ENCODE measurements at places on chromosomes 5 and 9.

DNA sequence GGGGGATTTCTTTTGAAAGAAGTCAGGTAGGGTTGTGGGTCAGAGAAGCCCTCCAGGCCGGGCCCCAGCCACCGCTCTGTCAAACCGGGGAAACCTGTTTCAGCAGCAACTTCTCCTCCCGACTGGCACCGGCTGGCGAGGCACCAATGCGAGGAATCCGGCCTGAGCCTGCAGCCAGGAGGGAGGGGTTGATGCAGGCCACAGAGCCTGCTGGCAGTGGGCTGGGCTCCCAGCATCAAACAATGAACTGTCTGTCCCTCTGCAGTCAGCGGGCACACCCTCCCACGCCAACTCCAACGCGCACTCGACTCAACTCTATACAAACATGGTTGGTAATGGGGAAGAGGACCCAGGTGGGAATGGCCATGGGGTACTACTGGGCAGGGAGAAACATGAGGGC lies 12.1 kb downstream of the PCDH1 start:
- no peak for DNase-seq

DNA sequence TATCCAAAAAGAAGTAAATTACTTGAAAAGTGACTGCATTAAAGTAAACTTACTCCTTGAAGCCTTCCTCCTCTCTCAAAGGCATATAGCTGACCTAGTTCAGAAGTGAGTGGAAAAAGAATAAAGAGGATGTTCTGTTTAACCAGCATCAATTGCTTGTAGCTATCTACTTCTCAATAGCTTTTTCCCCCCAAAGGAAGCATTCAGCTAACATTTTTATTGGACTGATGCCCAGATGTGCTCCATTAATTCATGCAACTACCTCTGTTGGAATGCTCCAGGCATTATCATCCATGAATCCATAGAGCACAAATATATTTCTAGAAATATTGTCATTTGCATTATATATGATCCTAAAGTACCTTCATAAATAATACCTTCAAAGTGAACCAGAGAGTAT lies 132.8 kb downstream of the RASEF start:
- DNase-seq, result no peak

- DNase-seq, result no peak
These were observed 9.8 kb downstream of the GTF3C4 start for GRCh38 chr9:132679946-132680625.

- no peak for DNase-seq
These were observed 26.2 kb downstream of the PITX1 start for GRCh38 chr5:135007749-135008363.

- DNase-seq, result no peak
These were observed 7.2 kb upstream of the IRX2 start for GRCh38 chr5:2758632-2759031.

DNA sequence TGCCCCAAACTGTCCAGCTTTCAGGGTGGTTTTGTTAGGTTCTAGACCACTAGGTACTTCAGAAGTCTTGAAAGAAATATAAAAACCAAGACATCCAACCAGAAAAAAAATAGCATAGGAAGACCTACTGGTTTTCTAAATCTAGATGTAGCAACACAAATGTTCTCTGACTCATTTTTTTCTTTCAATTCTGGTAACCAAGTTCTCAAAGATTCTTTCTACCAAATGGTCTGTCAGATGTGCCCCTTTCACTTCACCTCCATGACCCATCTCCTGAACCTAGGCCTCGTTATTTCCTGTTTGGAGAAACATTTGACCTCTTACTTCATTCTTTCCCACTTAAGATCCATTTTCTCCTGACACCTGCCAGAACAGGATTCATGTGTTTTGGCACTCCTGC lies 355.3 kb downstream of the KIAA0825 start:
- no peak for DNase-seq

DNA sequence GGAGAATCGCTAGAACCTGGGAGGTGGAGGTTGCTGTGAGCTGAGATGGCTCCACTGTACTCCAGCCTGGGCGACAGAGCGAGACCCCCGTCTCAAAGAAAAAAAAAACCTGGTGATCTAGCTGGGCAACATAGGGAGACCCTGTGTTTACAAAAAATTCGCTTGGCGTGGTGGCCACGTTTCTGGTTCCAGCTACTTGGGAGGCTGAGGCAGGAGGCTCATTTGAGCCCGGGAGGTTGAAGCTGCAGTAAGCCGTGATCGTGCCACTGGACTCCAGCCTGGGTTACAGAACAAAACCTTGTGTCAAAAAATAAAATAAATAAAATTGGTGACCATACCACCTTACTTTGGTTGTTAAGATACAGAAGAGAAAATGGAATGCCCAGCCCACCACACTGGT lies 1.8 kb upstream of the HNRNPAB start:
- no peak for DNase-seq

DNA sequence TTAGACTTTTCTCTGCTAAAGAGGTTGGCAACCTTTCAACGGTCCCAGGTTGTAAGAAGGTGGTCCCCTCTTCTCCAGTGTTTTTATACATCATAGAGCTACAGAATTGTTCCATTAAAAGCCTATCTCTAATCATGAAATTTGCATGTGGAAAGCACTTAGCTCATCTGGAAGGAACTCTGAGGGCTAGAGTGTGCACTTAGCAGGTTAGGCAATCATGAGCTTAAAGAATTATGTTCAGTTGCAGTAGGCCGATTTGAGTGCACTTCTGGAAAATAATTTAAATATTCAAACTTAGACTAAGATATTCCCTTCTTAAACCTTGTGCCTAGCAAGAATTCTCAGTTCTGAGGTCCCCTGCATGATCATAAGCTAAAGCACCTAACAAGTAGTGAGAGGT lies 468.7 kb downstream of the SPATA31D1 start:
- DNase-seq, result no peak

GRCh38 chr5:96896806-96897205 lies 20.5 kb downstream of the ERAP2 start:
- DNase-seq, result no peak

- peak; percentile 57 for DNase-seq
These were observed 186.7 kb downstream of the PDZD2 start for GRCh38 chr5:31825518-31826068.

GRCh38 chr5:39302472-39302871 lies 61.8 kb downstream of the C9 start:
- DNase-seq, result no peak

DNA sequence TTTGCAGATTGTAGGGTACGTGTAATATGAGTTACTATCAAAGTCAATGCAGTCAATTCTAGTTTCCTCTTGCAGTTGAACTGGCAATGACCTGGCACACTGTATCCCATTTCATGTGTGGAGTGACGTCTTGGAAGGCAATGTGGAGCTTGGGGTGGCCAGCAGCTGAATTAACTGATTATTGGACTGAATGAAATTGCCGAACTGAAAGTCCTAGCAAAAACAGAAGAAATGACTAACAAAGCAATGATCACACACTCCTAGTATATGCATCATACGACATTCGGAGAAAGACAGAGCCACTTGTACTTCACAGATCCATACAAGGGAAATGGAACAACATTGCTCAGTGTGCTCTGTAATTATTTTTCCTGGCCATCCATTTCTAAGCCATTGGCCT lies 259.1 kb upstream of the DAPK1 start:
- no peak for DNase-seq

- no peak for DNase-seq
These were observed 64.2 kb upstream of the STK32A start for GRCh38 chr5:147170603-147171002.

GRCh38 chr9:128860937-128861336 lies 20.8 kb downstream of the KYAT1 start:
- DNase-seq, result no peak

GRCh38 chr9:93809204-93809940 lies 145.8 kb downstream of the BARX1 start:
- no peak for DNase-seq

DNA sequence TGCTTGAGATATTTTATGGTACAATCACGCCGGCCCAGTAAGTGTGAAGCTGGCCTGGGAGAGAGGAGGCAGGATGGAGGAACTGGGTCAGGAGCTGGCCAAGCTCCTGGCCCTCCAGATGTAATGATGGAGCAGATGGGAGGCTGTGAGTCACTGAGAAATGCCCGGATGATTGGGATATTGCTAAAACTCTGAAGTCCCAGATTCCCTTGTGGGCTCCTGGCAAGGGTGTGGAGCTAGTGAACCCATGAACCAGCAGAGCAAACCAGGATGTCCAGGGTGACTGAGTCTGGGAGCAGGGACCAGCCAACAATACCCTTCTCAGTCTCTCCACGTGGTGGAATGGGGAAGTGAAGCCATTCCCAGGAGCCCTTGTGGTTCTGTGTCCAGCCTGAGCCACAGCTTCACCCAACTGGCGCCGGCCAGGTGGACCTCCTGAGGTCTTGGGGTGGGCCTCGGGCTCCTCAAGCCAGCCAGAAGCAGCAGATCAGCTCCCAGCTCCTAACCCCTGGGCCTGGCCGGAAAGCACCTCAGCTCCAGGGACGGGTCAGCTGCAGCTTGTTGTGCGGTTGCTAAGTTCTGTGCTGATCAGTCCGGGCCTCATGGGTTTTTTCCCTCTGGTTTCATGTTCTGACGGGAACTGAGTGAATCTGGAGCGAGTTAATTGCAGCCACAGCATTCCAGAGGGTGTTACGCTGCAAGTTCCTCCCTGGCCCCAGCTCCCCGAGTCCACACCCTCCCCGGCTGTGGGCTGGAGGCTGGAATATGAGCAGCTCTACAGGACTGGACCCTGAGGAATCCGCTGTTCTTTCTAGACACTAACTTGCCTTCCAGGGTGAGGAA lies 37.6 kb downstream of the DUSP1 start:
- DNase-seq, result peak; percentile 27

DNA sequence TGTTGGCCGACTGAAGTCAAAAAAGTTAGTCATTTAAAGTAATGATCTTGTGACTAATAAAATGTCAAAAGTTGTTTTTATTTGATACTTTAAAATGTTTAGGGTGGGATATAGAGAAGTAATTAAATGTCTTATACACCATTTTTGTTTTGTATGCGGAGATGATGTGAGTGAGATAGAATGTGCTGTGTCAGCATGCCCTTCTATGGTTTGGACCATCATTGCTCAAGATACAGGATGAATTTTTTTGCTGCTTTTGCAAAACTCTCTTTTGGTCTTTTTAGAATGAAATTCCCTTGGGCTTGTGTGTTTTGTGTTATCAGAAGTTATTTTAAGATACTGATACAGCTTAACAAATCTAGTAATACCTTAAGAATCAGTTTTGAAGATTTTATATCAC lies 12.5 kb downstream of the SRFBP1 start:
- DNase-seq, result no peak

- peak; percentile 17 for DNase-seq
These were observed 10.5 kb upstream of the TRIM36 start for GRCh38 chr5:115180165-115180709.

- DNase-seq, result no peak
These were observed 219.9 kb upstream of the IRX1 start for GRCh38 chr5:3375586-3376311.

- DNase-seq, result no peak
These were observed 232.5 kb downstream of the SPATA31A1 start for GRCh38 chr9:39587844-39588499.

DNA sequence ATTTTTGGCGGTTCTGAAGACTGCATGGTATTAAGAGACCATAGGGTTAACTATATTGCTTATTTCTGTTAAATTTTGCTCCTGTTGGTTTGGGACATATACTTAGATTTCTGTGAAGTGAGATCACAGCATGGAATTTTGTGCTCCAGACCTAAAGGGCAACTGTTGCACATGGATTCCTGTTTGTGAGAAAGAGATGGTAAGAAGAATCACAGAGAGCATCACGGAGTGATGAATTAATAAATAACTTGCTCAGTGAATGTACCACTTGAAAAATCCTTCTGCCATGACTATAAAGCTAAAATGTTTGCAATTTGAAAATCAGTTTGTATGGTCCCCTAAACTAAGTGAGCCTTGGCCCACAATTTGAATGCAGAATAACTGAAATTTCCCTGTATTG lies 4.5 kb downstream of the PSAT1 start:
- DNase-seq, result no peak

DNA sequence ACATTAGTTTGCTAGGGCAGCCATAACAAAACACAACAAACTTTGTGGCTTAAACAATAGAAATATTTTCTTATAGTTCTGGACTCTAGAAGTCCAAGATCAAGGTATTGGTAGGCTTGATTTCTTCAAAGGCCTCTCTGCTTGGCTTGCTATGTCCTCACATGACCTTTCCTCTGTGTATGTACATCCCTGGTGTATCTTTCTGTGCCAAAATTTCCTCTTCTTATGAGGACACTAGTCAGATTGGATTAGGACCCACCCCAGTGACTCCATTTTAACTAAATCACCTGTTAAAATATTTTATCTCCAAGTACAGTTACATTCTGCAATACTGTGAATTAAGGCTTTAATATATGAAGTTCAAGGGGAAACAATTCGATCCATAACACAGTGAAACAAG lies 168.9 kb upstream of the CCNH start:
- no peak for DNase-seq

GRCh38 chr9:119453980-119454379 lies 84.7 kb upstream of the BRINP1 start:
- DNase-seq, result no peak

DNA sequence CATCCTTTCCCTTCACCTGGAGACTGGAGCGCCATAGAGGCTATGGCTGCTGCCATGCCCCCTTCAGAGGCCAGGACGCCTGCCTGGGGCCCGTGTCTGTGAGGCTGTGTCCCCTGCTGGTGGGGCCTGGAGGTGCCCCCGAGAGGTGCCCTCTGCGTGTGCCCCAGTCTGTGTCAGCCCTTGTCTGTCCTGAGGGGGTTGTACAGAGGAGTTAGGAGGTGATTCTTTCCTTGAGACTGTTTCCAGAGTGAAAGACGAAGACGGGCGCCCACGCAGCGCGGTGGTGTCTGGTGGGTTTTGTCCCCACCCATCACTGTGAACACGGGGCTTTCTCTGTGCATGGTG lies 24.6 kb downstream of the TRAF2 start:
- DNase-seq, result no peak

- DNase-seq, result no peak
These were observed 14.5 kb downstream of the SLC36A2 start for GRCh38 chr5:151332857-151333256.

GRCh38 chr9:123318961-123319421 lies 37.0 kb upstream of the CRB2 start:
- no peak for DNase-seq

GRCh38 chr9:14722391-14723035 lies at the start of gene CER1:
Gene CER1 (minus strand): TSS chr9:14722733. CDS start chr9:14722672, 61 bp downstream.
- no peak for DNase-seq

- no peak for DNase-seq
These were observed 103.7 kb downstream of the ARHGAP26 start for GRCh38 chr5:142873831-142874230.

- DNase-seq, result no peak
These were observed 175.4 kb upstream of the ACTBL2 start for GRCh38 chr5:57658018-57658417.

- no peak for DNase-seq
These were observed 566 bp upstream of the ALDH7A1 start for GRCh38 chr5:126595486-126596083.

GRCh38 chr9:87494970-87495471 lies 2.6 kb upstream of the DAPK1 start:
- DNase-seq, result no peak

DNA sequence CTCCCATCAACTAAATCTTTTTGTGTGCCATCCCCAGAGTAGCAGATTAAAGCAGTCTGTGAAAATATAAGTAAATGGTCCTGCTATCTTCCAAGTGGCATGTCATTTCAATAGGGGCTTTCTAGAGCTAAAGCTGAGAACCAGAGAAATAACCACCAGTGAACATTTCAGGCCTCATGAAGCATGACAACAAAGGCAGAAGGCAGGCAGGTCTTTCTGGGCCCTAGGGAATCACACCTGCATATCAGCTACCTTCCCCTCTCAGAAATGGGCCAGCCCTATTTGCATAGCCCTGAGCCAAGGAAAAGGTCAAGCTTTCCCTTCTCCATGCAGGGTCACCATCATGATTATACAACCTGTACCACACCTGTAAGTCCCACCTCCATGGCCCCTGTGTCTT lies 205.3 kb downstream of the DEPDC1B start:
- DNase-seq, result no peak

- no peak for DNase-seq
These were observed 215.2 kb downstream of the COMMD10 start for GRCh38 chr5:116299746-116300640.
